ENCODE measurements at places on chromosomes 7 and 10.

DNA sequence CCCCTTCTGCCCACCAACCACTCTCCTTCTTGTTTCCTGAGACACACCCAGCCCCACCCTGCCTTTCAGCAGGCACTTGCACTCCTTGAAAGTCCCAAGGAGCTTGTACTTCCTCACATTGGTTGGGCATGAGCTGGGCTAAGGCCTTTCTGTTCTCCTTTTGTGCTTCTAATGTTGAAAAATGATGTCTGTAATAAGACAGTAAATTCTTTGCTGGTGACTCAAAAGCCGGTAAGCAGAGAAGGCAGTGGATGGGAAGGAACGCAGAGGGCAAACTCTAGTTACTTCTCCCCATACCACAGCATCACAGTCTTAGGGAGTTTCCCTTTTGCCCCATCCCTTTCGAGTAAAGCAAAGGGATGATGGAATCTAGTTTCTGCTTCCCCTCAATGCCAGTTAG is 185.6 kb downstream of the PLXNA4 start:
- no peak for DNase-seq

DNA sequence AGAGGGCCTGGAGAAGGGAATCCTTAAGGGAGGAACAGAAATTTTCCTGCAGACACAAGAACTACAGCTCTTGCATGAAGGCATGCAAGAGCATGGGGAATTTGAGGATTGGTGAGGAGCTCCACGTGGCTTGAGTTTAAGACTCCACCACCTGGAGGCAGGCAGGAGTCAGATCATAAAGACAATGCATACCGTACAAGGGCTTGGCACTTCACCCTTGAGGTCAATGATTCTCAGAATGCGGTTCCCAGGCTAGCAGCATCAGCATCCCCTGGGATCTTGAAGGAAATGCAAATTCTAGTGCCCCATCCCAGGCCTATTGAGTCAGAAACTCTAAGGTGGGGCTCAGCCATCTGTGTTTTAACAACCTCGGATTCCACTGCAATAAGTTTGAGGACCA is 143.8 kb downstream of the C7orf25 start:
- DNase-seq = peak; percentile 3

- peak; percentile 83 for DNase-seq
Observed at GRCh38 chr10:93030409-93030808, 30.2 kb upstream of the CYP26C1 start.

GRCh38 chr10:80408242-80409101 is at the start of gene PRXL2A:
Gene PRXL2A, plus strand, starts transcription at chr10:80408551. Its CDS starts 11,917 bp downstream, at chr10:80420468.
- no peak for DNase-seq

DNA sequence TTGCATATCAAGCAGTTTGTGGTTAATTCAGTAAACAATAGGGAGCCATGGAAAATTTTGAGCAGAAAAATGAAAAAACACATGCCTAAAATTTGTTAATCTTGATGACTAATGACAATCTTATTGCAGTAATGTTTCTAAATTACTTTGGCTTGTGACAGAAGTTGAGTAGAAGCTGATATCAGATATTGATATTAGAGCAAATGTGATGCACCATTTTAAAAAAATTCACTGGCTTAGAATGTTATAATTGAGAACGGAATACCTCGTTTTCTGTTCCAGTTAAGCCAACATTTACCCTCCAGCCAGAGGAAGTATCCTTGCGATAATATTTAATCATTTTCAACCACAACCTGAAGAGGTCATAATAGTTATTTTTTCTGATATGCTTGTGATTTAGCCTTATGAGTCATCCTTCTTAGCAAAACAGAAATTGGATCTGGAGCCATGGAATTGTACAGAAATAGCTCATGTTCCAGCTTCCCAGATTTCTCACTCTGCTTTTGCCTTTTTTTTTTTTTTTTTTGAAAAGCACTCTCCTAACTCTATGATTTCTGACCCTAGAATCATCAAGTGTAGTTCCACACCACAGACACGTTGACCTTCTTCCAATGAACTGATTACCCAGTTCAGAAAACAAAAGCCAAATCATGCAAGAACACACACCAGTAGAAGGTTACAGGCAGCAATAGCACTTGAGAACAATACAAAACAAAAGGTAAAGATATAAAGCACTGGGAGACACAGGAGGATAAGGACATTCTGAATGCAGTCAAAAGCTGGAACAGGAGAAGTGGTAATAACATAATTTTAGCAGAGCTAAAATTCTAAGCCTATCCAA is 96.8 kb upstream of the PHYHIPL start:
- peak; percentile 90 for DNase-seq

GRCh38 chr10:66586897-66587679 is 338.7 kb upstream of the LRRTM3 start:
- peak; percentile 8 for DNase-seq

DNA sequence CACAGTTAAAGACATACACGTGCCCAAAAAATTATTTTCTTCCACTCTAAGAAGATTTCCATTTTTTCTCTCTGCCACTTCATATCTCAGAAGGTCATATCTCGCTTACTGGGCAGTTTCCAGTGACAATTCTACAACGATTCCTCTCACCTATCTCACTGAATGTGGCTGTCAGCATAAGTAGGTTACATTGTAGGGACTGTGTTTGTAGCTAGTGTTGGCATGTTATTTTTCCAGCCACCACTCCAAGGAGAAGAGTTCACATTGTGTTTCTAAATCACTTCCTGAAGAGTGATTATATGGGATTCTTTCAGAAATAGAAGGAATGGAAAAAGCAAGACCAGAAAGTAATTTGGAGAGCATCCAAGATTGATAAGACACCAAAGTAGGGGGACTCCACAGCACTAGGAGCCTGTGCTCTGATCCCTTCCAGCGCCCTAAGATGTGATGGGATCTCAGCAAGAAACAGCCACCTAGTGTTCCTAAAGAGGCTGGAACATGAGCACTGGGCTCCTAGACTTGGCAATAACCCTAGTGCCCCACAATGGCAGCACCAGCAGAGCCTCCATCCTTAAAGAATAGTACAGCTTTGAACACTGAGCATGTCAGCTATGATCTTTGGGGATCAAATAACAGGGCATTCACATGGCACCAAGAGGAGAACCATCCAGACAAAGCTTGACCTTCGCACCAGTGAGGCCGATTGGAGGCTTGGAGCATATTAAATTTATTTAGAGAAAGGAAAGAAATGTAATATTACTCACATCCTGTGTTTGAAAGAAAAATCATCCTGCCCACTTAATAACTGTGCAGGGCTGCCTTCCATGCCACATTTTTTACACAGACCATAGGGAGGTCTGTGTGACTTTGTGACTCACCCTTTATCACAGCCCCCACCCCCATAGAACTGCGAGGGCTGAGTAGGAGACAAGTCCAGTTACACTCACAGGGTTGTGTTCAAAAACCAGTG is 51.8 kb downstream of the CAV1 start:
- DNase-seq = peak; percentile 100

GRCh38 chr10:8416192-8416701 is 361.8 kb downstream of the GATA3 start:
- no peak for DNase-seq

DNA sequence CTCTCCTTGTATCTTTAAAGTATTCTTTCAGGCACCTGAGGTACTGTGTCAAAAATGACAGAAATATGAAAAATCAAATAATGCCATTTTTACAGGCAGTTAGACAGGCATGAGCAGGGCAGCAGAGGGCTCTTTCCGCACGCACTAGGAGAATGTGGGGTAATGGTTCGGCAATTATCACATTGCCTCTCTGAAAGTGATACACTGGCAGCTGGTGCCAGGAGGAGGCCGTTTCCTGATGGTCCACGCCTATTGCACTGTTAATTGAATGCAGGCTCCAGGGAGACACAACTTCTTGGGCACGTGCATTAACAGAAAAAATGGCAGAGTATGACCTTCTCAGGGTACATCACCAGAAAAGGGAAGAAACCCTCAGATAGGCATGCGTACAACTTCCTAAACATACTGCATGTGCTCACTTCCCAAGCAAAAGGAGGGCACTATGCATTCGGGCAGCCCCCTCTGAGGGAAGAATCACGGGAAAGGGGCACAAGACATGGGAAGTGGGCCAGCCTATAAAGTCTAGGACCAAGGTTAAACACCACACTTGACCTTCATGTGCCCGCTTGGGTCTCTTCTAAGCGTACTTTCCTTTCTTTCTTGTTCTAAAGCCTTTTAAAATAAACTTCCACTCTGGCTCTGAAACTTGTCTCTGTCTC is 161.7 kb downstream of the TNS3 start:
- no peak for DNase-seq

GRCh38 chr7:28759475-28759971 is 198.6 kb downstream of the TRIL start:
- DNase-seq = no peak

- DNase-seq = no peak
Observed at GRCh38 chr7:34357946-34358345, 300.1 kb upstream of the NPSR1 start.

GRCh38 chr7:133853706-133854276 is 273.3 kb upstream of the LRGUK start:
- peak; percentile 100 for DNase-seq

- no peak for DNase-seq
Observed at GRCh38 chr10:103714232-103714891, 141.0 kb downstream of the SH3PXD2A start.

- DNase-seq = no peak
Observed at GRCh38 chr7:158856883-158857668, 718 bp downstream of the DYNC2I1 start.

DNA sequence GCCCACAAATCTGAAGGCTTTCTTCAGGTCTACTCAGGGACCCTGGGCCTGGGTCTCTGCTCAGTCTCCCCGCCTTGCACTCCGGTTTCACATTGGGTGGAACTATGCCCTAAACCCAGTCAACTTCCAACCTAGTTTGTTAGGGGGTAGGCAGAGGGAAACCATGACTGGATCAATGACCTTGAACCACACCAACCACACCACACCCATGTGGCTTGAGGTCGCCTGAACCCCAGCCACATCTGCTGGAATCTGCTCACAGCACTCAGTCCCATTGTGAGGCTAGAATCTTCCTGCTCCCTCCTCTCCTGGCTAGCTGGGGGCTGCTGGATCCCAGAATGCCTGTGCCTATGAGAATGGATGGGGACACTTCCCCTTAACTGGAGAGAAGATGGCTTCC is 17.9 kb downstream of the RFC2 start:
- peak; percentile 38 for DNase-seq

GRCh38 chr10:132702601-132703418 is 83.1 kb downstream of the NKX6-2 start:
- no peak for DNase-seq

GRCh38 chr10:122034149-122034756 is 45.3 kb downstream of the TACC2 start:
- DNase-seq = peak; percentile 70

DNA sequence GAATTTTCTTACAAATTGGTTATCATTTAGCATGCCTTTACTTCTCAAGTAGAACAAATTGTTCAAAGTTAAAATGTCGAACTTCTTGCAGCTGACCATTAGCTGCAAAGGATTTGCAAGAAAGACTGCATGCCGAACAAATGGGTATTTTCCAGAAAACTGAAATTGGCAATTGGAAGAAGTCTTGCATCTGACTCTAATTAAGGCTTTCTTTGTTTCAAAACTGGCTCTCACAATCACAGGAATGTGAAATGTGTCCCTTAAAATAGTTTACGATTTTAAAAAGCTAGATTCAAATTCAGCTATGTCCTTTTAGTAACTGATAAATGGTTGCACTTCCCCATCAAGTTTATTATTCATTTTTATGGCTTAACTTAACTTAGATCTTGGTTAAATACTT is 207.9 kb downstream of the ARL4A start:
- no peak for DNase-seq

DNA sequence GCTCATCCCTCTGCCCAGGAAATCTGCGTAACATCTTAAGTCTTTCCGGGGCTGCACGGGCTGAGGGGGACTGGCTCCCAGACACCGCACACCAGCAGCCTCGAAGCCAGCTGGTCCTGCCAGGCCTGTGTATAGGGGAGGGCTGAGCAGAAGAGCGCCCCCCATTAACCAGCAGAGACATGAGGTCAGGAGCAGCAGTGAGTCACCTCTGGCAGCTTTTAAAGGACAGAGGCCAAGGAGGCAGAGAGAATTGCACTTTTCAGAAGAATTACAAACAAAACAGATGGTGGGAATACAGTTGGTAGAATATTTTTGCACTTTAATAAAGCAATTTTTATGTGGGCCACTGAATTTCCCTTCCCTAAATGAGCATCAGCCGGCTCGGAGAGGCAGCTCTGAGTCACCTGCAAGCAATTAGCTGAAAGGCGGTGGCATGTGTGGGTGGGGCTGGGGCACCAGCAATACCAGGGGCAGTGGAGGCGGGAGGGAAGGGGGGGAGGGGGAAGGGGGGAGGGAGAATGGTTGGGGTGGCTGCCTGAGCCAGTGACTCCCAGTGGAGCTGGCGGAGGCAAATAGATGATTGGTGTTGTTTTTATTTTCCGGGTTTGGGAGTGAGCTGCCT is 39.1 kb downstream of the GOLGA7B start:
- DNase-seq = peak; percentile 54

DNA sequence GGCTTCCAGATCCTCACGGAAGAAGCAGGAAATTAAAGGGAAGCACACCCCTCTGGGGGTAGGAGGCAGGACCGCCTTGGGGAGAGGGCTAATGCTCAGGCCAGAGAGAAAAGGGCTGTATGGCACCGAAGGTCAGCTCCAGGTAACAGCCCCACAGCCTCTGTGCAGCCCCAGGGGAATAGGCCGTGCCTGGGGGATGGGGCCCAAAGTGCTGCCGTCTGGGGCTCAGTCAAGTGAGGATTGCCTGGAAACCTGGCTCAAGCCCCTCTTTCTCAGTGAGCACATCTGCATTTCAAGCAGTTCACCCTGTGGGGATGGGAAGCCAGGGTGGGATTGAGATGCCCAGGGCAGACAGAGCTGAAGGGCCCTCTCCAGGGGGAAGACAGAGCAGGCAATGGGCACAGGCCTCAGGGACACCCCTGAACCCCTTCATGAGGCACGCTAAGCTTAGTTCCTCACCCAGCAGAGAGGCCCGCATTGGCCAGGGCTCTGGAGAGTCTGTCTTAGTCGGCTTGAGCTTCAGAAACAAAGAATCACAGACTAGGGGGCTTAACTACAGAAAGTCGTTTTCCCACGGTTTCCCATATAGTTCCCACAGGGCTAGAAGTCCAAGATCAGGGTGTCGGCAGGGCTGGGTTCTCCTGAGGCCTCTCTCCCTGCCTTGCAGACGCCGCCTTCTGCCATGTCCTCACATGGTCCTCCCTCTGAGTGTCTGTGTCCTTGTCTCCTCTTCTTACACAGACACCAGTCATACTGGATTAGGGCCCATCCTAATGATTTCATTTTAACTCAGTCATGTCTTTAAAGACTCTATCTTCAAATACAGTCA is 118.2 kb downstream of the PTPN20 start:
- no peak for DNase-seq

GRCh38 chr10:4767033-4767814 is 58.8 kb upstream of the AKR1E2 start:
- DNase-seq = peak; percentile 75

GRCh38 chr7:140165422-140165821 is 11.4 kb downstream of the KDM7A start:
- DNase-seq = peak; percentile 52

- DNase-seq = no peak
Observed at GRCh38 chr7:130090745-130091532, 20.6 kb downstream of the KLHDC10 start.

- DNase-seq = peak; percentile 9
Observed at GRCh38 chr7:127705461-127705959, 53.5 kb downstream of the SND1 start.

DNA sequence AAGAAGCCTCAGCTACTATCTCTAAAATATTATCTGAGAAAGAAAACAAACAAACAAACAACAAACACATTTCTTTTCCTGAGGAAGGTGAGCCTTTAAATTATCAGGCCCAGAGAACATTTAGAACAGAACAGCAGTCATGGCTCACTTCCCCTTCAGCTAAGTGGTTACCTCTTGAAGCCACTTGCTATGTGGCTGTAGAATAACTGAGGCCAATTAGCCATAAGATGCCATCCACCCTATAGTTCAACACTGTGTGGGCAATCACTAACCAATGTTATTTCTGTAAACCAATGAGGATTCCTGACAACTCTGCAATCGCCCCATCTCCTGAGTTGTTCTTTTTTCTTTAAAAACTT is 3.7 kb upstream of the UPP1 start:
- no peak for DNase-seq

Data from LHCN-M2 (cell line).